ENCODE measurements at places on chromosomes 5 and 9. TPM values are rescaled to one million over a fixed set of nuclear protein-coding genes. Genes with fewer than 3 reads are reported as not detected.
A peak's percentile ranks its signal among the peaks of the same experiment; 100 is the strongest.

GRCh38 chr5:95628933-95629332 is 9.0 kb downstream of the GPR150 start:
- H3K27me3 ChIP-seq = peaks cover 8% of the 10 kb centered on the region
- peaks cover 13% of the 10 kb centered on the region for H3K4me1 ChIP-seq
- no peak overlapping the region for H3K4me3 ChIP-seq
- no peak for DNase-seq
- H3K27ac ChIP-seq = no peak overlapping the region

The ADAMTS6 gene
- total RNA-seq = 1.3 TPM

- no peak for DNase-seq
- H3K4me1 ChIP-seq = no peaks in the 10 kb centered on the region
- no peak overlapping the region for H3K4me3 ChIP-seq
These were observed 447.8 kb downstream of the PDE4D start for GRCh38 chr5:59445741-59446140.

The ZBED3 gene
- total RNA-seq = 0.49 TPM

GRCh38 chr9:136119061-136119882 is 597 bp upstream of the TMEM250 start:
- DNase-seq = no peak
- H3K4me3 ChIP-seq = peak overlapping the region; percentile 80
- peaks cover 3% of the 10 kb centered on the region for H3K36me3 ChIP-seq
- H3K27ac ChIP-seq = peak overlapping the region; percentile 76

The CBY3 gene
- total RNA-seq = 0.66 TPM

DNA sequence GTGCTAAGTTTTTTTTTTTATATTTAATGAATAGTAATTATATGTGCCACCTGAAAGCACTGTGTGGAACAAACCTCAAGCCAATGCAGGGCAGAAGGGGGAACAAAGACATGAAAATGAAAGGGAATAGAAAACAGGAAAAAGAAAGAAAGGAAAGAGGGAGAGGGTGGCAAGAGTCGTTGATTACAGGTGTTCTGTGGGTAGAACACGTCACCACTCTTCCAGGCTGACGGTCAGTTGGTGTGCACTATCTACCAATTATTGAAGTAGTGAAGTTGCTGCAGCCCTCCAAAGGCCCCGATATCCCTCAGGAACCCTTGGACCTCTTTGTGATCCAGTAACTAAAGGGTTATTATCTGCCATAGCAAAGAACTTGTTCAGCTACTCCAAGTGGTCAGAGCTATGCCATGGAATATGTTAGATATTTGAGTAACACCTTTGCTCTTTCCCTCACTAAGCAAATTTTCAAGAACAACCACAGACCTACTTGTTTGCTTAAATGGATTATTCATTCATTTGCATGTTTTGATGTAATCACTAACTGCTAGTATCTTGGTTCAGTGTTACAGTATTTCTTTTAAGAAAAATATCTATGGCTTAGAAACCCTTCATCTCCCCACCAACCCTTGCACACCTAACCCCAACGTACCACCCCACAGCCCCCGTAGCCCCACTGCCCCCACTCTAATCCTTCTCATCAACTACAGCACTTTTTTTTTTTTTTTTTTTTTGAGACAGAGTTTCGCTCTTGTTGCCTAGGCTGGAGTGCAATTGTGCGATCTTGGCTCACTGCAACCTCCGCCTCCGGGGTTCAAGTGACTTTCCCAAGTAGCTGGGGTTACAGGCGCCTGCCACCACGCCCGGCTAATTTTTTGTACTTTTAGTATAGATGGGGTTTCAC is 31.3 kb downstream of the FYB1 start:
- DNase-seq = no peak
- H3K36me3 ChIP-seq = peaks cover 8% of the 10 kb centered on the region
- peak overlapping the region; percentile 97 for H3K27ac ChIP-seq
- peak overlapping the region; percentile 70 for H3K4me3 ChIP-seq
- H3K4me1 ChIP-seq = peaks cover 95% of the 10 kb centered on the region

DNA sequence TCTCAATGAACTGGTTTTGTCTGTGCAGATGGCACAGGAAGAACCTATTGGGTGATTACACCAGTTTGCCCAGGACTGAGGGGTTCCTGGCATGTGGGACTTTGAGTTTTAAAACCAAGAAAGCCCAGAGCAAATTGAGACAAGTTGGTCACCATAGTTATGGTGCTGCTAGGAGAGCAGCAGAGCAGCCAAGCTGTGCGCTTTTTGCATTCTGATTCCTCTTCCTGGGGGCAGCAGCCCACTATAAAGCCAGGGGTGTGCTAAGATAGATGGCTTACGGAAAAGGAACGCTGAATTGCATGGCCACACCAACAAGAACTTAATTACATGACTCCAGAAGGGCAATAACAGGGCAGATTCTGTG is 49.7 kb downstream of the TIMD4 start:
- peaks cover 85% of the 10 kb centered on the region for H3K4me1 ChIP-seq
- DNase-seq = no peak
- H3K36me3 ChIP-seq = peaks cover 59% of the 10 kb centered on the region
- peak overlapping the region; percentile 99 for H3K27ac ChIP-seq
- no peaks in the 10 kb centered on the region for H3K27me3 ChIP-seq
- H3K4me3 ChIP-seq = peak overlapping the region; percentile 73

DNA sequence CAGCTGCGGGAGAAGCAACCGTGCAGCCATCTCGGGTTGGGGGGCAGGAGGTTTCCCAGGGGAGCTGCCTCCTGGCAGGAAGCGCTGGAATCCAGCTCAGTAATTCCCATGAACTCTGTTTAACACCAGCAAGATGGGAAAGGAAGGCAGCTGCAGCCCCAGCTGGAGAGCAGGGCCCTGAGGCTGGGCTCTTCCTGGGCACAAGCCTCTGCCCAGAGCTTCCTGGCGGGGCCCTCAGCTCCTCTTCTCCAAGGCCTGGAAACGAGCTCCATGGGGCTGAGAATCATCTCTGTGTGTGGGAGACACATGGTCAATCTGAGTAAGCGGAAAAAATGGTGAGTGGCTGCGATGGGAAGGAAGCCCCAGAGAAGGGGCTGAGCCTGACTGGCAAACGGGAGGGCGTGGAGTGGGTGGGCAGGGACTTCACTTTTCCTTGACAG is 6.3 kb downstream of the MRPL36 start:
- H3K27ac ChIP-seq = peak overlapping the region; percentile 96
- H3K36me3 ChIP-seq = peaks cover 27% of the 10 kb centered on the region
- peaks cover 82% of the 10 kb centered on the region for H3K4me1 ChIP-seq
- no peaks in the 10 kb centered on the region for H3K27me3 ChIP-seq

DNA sequence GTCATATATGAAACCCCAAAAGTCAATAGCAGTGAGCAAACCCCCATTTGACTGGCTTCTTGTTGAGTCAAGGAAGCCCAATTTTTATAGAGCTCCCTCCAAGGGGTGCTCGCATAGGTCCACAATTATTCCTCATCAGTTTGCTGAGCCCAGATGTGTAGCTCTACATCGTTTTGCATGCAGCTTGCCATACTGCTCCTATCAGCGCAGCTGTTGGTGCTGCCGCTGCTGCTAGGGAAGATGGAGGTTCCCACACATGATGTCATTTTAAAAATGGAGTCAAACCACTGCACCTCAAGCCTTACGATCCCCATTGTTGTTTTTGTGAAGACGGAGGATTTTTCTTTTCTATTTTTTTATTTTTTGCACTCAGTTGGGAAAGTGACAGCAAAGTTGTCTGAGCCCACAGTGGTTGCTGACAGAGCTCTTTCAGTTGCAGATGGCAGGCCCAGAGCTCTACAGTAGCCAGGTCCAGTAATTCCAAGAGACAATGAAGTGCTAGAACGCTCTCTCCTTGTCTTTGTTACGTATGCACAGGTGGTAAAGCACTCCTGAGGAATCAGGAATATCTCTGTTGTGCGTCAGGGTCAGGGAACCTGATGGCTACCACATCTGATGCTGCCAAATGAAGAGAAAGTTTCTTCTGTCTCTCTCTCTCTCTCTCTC is 23.2 kb upstream of the C5orf63 start:
- H3K4me1 ChIP-seq = no peaks in the 10 kb centered on the region
- no peak overlapping the region for H3K4me3 ChIP-seq
- H3K27me3 ChIP-seq = peaks cover 6% of the 10 kb centered on the region
- DNase-seq = no peak
- no peak overlapping the region for H3K27ac ChIP-seq

GRCh38 chr5:175775416-175775815 is 96.0 kb upstream of the CPLX2 start:
- peaks cover 29% of the 10 kb centered on the region for H3K27me3 ChIP-seq
- H3K4me3 ChIP-seq = no peak overlapping the region
- H3K27ac ChIP-seq = no peak overlapping the region
- H3K4me1 ChIP-seq = no peaks in the 10 kb centered on the region
- H3K36me3 ChIP-seq = no peaks in the 10 kb centered on the region
- DNase-seq = no peak

DNA sequence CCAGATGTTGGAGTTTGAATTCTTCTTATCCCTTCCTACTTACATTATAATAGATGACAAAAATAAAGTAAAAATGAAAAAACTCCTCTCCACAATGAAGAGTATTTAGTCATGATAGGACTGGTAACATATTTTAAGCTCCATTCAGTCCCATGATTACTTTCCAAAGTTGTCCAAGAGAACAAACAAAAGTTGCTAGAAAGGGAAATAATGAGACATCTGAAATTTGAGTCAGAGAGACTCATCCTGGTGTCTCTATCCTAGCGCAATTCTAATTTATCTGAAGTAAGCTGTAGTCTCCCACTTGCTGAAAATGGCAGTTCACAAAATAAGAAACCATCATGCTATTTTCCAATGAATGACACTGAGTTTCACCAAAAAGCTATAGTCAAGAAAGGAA is 152.2 kb downstream of the BNC2 start:
- H3K4me3 ChIP-seq = no peak overlapping the region
- H3K27ac ChIP-seq = no peak overlapping the region
- H3K27me3 ChIP-seq = no peaks in the 10 kb centered on the region

DNA sequence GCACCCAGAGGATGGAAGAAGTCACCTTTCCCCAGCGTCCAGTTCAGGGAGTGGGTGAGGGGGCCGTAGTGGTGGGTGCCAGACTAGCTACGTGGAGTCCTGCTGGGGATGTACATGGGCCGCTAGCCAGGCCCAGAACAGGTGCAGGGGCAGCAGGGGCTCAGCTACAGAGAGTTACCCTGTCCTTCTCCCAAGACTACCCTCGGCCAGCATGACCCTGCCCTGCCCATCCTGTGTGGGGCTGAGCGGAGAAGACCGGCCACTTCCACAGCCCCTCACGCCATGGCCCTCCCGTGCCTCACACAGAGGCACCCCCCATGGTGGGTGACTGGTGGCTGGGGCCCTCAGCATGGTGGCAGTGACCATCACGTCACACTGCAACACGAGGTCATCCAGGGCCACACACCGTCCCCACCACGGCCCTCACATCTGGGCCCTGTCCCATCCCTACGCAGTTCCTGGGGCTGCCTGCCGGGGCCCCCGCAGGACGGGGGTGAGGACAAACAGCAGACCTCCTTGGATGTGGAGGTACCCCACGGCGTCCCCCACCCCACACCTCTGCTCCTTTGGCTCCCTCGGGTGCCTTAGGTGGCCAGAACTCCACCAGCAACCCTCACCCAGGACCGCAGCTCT is 977 bp upstream of the DPP7 start:
- H3K27me3 ChIP-seq = no peaks in the 10 kb centered on the region
- peaks cover 9% of the 10 kb centered on the region for H3K36me3 ChIP-seq
- H3K27ac ChIP-seq = no peak overlapping the region
- peaks cover 11% of the 10 kb centered on the region for H3K4me1 ChIP-seq
- peak overlapping the region; percentile 62 for H3K4me3 ChIP-seq
